Fibroblast of pulmonary artery (primary cell): ENCODE measurements at places on chromosomes 1 and 21.

GRCh38 chr1:168629466-168629865 lies 53.1 kb downstream of the XCL1 start:
- no peak for DNase-seq

GRCh38 chr1:242242983-242243382 lies 244.1 kb upstream of the MAP1LC3C start:
- no peak for DNase-seq

GRCh38 chr1:71116729-71117128 lies 35.9 kb upstream of the ZRANB2 start:
- no peak for DNase-seq

- no peak for DNase-seq
Measured at GRCh38 chr21:39084979-39085729, 98.1 kb downstream of the PSMG1 start.

GRCh38 chr1:155321639-155322503 lies 1.2 kb downstream of the RUSC1 start:
- DNase-seq: no peak

DNA sequence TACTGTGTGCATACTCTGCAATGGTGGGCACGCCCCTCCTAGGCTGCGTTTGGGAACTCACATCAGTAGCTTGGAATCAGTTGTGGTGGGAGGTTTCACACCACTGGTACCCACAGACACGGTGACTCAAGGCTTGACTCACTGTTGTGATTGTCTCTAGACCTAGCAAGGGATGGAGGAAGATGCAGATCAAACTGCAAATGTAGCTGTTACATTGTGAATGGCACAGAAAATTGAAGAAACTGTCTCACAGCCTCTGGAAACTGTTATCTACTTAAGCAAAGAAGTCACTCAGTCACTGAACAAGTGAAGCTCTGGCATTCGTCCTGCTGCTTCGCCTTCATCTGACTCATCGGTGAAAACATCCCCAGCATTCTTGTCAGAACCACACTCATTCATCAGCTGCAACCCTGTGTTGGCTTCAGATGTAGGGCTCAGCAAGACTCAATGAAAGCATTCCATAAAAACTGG lies 59.5 kb downstream of the POFUT2 start:
- peak; percentile 94 for DNase-seq

GRCh38 chr1:59692591-59692990 lies 122.2 kb upstream of the HOOK1 start:
- peak; percentile 90 for DNase-seq
